ENCODE measurements at places on chromosomes 3 and 15.

DNA sequence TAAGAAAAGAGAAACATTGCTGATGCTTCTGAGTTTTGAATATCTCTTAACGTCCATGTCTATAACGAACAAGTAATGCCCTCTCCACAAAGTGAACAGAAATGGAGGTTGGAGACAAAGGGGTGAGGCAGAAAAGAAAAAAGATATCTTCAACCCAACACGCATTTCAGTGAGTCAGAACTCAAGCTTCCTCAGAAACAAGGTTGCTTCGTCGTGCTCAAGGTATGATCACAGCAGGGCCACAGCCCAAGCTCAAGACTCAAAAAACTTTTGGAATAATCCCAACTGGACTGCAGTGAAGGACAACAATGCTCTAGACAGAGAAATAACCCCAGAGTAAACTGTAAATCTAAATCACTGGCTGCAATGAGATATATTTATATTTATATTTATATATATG, 18.9 kb downstream of the WNT5A start:
- DNase-seq, result peak; percentile 57

DNA sequence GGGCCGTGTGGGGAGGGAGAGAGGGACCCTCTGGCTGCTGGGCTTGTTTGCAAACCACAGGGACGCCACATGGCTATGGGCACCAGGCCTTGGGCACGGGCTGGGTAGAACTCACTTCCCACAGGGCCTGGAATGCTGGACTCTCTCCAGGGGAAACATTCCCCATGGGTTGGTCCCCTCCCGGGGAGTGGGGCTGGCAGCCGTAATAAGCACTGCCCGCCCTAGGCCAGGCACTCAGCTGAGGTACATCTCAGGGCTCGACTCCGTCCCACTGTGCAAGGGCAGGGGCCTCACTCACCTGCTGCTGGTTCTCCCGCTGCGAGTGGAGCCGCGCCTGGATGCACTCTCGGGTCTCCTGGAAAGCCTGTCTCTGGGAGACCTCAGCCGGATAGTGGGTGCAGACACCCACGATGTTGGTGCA, 96.7 kb downstream of the ADCY5 start:
- DNase-seq, result peak; percentile 86

DNA sequence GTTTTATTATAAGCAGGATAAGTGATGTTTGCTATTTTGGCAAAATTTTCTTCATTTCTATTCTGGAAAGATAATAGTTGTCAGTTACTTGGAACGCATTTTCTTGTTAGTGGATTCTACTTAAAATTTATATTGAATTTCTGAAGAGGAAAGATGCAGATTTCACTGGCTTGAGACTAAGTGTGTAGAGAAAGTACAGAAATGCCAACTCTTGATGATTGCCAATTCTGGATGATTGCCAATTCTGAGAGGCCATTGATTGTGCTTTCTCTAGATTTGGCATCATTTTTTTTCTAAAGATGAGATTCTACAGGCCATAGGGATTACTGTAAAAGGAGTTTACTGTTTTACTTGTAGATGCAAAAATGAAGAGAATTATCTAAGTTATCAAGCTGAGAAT, 58.9 kb upstream of the CNTN3 start:
- DNase-seq, result no peak

DNA sequence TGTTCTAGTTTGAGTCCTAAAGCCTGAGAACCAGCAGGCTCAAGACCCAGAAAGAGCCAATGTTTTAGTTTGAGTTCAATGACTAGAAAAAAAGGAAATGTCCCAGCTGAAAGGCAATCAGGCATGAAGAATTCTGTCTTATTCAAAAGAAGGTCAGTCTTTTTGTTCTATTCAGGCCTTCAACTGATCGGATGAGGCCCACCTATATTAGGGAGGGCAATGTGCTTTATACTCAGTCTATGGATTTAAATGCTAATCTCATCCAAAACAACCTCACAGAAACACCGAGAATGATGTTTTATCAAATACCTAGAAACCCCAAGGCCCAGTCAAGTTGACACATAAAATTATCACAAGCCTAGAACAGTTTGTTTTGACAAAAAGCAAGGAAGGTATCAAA, 4.0 kb downstream of the MNS1 start:
- no peak for DNase-seq

- no peak for DNase-seq
These were observed 62.8 kb upstream of the CSPG4 start for GRCh38 chr15:75775296-75776064.

DNA sequence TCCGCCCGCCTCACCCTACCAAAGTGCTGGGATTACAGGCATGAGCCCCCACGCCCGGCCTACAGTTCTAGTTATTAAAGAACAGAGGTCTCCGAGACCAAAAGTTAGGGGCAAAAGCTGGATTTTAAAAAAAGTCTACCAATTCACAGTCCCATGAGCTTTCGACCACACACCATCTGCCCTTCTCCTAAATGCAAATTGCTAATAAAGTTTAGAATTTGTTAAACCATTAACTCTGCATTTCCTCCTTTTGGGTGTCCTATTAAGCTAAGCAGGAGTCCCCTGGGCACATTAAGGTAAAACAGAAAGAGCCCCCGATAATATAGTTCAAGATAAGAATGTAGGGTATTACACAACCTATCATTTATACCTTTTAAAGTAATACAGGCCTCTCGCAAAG, 322.7 kb downstream of the FOXP1 start:
- no peak for DNase-seq

DNA sequence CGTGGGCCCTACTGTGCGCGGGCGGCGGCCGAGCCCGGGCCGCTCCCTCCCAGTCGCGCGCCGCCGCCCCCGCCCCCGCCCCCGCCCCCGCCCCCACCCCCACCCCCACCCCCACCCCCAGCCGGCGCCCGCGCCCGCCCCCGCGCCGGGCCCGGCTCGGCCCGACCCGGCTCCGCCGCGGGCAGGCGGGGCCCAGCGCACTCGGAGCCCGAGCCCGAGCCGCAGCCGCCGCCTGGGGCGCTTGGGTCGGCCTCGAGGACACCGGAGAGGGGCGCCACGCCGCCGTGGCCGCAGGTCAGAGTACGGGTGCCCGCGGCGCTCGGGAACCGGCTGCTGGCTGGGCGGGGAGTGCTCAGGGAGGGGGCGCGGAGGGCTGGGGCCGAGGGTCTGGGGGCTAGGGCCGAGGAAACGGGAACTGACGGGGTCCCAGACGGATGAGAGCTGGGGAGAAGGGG, 1.1 kb upstream of the PPARG start:
- peak; percentile 70 for DNase-seq

DNA sequence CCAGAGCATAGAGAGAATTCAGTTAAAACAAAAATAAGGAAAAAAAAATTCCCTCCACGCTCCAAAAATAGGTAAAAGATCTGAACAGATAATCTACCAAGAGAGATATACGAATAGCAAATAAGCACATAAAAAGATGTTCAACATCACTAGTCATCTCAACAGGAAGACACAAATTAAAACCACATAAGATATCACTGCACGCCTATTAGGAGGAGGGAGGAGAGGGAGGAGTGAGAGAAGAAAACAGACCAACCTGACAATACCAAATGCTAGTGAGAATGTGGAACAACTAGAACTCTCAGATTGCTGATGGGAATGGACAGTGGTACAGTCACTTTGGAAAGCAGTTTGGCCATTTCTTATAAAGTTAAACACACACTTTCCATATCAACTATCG, 212.5 kb downstream of the FMN1 start:
- DNase-seq, result no peak

- DNase-seq, result no peak
These were observed 260.6 kb downstream of the GOLGA6L6 start for GRCh38 chr15:20280933-20281463.

DNA sequence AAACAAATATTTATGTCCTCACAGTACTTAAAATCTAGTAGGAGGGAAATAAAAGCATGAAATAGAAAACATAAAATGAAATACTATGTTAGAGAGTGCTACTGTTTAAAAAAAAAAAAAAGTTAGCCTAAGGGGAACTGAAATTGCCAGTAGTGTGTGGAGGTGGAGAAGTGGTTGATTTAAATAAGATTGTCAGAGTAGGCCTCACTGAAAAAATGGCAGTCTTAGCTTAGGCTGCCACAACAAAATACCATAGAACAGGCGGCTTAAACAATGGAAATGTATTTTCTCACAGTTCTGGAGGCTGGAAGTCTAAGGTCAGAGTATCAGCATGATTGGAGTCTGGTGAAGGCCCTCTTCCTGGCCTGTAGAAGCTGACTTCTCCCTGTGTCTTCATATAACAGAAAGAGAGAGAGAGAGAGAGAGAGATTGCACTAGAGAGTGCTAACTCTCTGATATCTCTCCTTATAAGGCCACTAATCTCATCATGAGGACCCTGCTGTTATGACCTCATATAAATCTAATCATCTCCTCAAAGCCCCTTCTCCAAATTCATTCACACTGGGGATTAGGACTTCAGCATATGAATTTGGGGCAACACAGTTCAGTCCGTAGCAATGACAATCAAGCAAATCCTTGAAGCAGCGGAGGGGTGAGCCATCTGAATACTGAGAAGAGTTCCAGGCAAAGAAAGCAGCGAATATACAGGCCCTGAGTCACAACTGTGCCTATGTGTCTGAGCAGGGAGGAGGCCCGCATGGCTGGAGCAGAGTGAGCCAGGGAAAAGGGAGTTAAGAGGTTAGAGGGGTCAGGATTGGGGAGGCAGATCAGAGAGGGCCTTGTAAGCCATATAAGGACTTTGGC, 23.6 kb upstream of the LRRC34 start:
- DNase-seq, result peak; percentile 43

DNA sequence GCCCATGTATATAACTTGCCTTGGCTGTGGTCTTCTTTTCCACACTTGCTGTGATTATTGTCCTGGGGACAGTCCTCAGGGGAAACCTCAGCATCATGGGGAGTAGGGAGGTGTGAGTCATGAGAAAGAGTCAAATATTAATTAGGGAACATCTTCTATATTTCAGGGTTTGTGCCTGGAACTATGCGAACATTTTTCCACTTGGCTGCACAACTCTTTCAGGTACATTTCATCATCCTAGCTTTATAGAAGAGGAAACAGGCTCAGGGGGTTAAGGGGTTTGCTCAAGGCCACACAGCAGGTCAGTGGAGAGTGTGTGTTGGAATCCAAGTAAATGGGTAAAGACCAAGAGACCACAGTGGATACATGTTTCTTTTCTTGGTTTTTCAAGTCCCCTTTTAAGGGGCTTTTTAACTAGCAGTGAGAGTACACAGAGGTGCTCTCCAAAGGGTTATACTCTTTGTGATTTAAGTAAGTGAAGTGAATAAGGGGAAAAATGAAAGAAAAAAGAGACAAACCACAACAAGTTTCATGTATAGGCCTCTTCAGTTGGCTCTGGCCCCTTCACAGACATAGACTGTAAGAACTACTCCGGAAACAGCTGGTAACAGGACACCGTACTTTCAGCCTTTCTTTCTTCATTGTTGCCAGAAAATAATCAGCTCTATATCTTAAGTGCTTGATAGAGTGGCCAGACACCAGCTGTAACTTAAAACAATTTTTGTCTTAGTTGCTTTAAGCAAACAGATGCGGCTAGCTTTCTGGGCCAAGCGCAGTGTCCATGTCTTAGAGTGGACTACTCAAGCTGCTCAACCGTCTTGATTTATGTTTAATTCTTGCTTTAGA, 64.6 kb downstream of the EEFSEC start:
- DNase-seq, result no peak

GRCh38 chr3:24235121-24235520, 259.5 kb downstream of the THRB start:
- DNase-seq, result peak; percentile 26

DNA sequence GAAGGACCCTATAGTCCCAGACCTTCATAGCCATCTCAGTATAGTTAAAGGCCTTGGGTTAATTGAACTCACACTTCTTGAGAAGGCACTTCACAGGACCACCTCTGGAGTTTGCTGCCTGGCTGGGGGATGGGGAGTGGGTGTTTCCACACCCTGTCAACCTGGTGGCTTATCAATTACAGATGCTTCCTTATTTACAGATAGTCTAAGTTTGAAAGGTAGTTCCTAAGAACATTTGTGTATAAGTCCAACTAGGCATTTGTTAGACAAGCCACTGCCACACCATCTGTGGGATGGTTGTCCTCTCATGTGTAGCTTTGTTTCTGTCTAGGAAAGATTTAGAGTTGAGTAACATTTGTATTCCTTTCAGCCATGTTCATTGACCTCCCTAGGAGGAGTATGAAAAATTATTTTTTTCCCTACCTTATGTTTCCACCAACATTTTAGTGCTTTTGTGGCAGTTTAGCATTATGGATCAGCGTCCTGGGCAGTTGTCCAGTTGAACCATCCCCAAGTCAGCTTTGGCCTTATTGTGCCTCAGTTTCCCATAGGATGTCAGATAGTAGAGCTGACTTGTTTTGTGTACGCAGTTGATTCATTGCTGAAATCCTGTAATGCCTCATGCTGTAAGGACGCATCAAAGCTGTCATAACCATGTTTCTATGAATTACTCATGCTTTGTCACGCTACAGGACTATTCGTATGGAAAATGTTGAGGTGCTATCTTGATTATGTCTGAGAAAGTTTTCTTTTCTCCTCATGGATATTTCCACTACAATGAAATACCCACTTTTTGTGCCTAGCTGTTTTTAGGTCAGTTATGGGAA, 21.2 kb upstream of the SIAH2 start:
- no peak for DNase-seq

DNA sequence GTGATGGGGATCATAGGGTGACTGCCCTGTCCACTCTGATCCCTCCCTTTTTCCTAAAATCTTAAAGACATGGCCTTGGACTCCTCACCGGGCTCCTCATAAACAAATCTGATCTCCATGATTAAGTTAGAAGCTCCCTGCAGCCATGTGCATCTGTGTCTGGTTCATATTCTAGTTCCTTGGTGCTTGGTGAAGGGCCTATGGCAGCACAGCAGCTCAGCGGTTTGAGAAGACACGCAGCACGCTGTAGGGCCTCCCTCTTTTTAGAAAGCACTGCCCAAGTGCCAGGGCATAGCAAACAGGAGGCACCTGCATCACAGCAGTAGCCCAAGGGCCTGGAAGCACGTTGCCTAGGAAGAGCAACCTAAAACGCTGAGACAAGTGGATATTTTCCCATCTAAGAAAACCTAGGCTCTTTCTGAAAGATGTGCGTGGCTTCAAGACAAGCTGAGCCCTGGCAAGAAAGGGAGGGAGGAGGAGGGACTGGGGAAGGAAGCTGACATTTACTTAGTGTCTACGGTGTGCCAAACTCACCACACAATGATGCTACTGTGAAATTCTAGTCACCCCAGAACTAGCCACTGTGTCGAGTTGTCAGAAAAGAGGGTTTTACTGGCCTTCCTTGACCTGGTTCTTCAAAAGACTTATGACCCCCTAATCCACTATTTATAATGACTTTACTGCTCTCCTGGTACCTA, 14.9 kb upstream of the ULK3 start:
- no peak for DNase-seq

- DNase-seq, result peak; percentile 18
These were observed 59.5 kb downstream of the SCN11A start for GRCh38 chr3:38992117-38992760.

DNA sequence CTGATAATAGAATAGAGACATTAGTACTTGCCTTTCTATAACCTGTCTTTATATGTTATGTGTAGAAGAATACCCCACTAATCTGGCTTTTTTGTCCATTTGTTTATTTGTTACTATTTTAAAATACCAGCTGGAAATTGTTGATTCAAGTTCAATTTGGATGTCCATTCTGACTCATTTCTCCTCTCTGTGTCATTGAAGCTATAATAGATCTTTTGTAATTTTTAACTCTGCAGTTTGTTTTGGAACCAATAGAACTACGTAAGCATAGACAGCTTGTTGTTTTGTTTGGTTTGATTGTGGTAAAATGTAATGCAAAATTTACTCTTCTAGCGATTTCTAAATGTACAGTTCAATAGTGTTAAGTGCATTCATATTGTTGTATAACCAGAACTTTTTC, 390.4 kb downstream of the ZIC1 start:
- peak; percentile 3 for DNase-seq

Measured in astrocyte of the hippocampus (primary cell).